Mesothelial cell of epicardium (in vitro differentiated cells): ENCODE measurements at places on chromosomes 7 and 10. TPM values are rescaled to one million over a fixed set of nuclear protein-coding genes. Genes with fewer than 3 reads are reported as not detected.
A peak's percentile ranks its signal among the peaks of the same experiment; 100 is the strongest.

CADPS2 gene
- 1.9 to 2.7 TPM (median 2.3 TPM) in 3 replicates for total RNA-seq

DNA sequence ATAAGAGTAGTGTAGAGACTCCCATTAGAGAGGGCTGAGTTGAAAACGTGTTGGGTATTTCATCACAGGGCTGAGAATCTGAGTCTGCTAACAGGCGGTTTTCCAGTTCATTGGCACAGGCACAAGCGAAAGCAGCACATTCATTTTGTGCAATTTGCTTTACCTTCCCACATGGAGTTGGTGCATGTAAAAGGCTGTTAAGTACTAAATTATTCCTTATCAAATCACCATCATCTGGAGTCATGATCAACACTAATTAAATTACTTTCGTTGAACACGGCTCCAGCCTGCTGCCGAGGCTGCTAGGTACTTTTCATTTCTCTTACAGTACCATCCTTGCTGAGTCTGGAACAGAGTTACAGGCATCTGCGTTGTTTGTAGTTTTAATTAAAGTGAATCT is 43.8 kb downstream of the ETV1 start:
- no peak for DNase-seq

DNA sequence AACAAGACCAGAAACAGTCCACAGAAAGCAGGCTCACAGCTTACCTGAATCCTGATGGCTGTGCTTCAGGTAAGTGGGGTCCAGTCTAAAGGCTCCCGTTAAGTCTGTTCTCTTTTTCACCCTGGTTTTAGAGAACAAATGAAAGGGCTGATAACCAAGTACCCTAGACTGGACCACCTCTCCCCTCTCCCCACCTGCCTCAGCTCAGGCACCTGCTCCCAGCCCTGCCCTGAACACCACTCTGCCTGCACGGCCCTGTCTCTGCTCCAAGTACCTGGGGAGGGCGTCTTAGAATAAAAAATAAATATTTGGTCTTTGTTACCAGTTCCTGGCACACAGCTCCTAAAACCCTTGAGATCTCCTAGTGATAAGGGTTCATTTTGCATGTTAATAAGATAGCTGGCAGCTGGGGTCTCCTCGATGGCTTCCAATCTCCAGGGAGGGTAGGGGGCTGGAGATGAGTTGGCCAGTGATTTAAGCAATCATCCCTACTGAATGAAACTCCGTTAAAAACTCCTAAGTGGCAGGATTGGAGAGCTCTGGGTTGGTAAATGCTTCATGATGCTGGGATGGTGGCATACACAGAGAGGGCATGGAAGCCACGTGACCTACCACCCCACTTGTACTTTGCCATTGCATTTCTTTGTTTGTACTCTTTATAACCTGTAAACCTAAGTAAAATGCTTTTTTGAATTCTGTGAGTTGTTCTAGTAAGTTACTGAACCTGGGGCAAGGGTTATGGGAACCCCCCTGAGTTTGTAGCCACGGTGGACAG is 29.8 kb upstream of the FIGNL1 start:
- DNase-seq, result no peak

CLDN15 gene
- total RNA-seq, result 17.1 to 19.5 TPM (median 18.1 TPM) in 3 replicates

DNA sequence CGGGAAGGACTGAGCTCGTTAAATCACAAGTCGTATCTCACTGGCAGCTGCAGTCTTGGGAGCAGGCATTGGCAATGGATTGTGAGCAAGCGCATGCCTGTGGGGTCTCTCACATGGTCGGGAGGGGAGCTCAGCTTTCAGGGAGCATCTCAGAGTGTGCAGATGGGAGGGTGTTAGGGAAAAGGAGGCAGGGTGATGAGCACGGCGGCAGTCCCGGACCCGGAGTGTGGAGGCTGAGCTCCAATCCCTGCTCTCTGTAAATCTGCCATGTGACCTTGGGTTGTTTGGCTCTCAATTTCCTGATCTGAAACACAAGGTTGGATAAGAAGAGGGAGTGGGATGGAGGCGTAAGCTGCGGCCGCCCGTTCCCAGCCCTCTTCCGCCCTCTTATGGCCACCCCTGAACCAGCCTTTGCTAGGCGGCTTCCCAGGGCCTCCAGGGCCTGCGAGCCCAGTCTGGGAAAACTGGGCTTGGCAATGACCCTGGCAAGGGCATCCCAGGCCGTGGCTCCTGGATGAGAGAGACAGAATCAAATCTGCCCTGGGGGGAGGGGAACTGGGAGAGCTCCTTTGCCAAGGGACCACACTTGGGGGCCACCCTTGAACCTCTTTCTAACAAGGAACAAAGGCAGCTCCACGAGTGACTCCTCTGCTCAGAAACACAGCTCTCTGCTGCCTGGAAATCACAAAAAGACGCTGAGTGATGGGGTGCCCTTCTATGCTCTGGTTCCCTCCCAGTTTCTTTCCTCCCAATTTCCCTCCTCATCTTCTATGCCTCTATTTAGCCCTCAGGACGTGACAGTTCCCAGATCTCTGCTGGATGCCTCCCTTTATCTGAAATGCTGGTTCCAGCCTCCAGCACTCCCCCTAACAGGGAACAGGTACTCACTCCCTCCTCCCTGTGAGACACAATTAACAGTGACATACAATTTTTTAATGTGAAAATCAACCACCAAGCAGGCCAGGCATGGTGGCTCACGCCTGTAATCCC is 41.7 kb upstream of the LOXL4 start:
- DNase-seq, result peak; percentile 78

GRCh38 chr10:12077580-12078180 is 8.9 kb downstream of the DHTKD1 start:
- no peak for DNase-seq

- DNase-seq, result no peak
Observed at GRCh38 chr7:77281780-77282478, 82.3 kb upstream of the FGL2 start.

UPK3BL1 gene
- 18.3 to 26.8 TPM (median 26.6 TPM) in 3 replicates for total RNA-seq

DNA sequence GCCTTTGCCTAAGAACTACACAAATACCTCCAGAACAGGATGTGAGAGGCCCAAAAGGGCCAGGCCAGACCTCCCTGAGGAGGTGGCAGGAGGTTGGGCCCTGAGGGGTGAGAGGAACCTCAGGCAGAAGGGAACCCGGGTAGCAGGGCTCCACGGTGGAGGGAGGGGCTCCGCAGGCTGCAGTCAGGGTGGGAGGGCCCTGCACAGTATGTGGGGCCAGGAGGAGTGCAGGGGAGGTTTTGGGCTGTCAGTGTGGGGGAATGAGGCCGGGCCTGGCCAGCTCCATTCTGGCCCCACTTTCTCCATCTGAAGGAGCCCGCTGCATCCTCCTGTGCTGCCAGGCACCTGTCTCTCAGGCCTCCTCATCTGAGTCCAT is 25.9 kb downstream of the DNAJB12 start:
- DNase-seq, result no peak

DNA sequence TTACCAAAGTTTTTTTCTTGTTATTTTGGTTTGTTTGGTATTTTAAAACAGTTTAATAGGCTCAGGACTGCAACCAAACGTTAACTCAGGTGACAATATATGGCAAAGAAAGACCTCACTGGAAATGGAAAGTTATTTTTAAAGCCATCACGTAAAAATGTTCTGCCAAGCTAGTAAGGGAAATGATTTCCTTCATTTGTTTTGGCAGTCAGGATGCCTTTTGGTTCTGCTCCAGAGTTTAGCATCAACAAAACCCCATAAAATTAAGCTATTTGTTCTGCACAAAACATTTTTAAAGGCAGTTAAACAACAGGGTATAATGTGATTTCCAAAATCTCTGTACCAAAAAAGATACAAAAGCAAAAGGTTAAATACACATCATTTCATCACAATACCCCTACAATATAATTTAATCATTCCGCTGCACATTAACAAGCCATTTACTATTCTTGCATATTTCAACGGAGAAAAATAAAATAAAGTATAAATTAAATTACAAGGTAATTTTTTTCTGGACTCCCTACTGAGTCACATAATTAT is 172.4 kb downstream of the SEMA3E start:
- DNase-seq, result no peak

DNA sequence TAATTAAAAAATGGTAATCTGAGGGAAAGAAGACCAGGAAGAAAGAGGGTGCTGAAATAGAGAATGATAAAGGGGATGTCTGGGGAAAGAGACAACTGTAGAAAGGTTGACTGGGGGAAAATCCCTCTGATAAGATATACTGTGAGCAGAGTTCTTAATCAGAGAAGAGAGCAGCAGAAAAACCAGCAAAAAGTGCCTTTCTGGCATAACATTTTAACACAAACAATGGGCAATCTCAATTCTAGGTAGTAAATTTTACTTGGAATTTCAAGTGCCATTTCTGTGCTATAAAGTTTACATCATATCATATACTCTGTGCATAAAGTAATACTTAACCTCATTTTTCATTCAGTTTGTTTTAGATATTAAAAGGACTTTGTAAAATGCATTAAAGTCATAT is 251.9 kb upstream of the HGF start:
- no peak for DNase-seq

ZNF511 gene
- total RNA-seq, result 38.6 to 44.9 TPM (median 39.5 TPM) in 3 replicates

GRCh38 chr10:127216786-127217185 is 20.4 kb upstream of the INSYN2A start:
- DNase-seq, result no peak

- DNase-seq, result no peak
Observed at GRCh38 chr10:133100706-133101415, 13.1 kb downstream of the ADGRA1 start.

GRCh38 chr10:115660391-115660790 is 567.2 kb downstream of the ATRNL1 start:
- no peak for DNase-seq

- no peak for DNase-seq
Observed at GRCh38 chr7:2474813-2475677, 1.2 kb downstream of the GRIFIN start.

GRCh38 chr7:13989126-13989948 is at the start of gene ETV1:
ETV1 (minus strand) TSS chr7:13989666; CDS start chr7:13989052, 614 bp downstream.
- peak; percentile 49 for DNase-seq

IFIT2 gene
- 2.3 to 3.6 TPM (median 2.9 TPM) in 3 replicates for total RNA-seq

MRLN gene
- not detected in 3 replicates for total RNA-seq

PLEKHS1 gene
- not detected in 3 replicates for total RNA-seq

GRCh38 chr7:80533287-80533686 is 21.4 kb upstream of the GNAT3 start:
- DNase-seq, result no peak

DNA sequence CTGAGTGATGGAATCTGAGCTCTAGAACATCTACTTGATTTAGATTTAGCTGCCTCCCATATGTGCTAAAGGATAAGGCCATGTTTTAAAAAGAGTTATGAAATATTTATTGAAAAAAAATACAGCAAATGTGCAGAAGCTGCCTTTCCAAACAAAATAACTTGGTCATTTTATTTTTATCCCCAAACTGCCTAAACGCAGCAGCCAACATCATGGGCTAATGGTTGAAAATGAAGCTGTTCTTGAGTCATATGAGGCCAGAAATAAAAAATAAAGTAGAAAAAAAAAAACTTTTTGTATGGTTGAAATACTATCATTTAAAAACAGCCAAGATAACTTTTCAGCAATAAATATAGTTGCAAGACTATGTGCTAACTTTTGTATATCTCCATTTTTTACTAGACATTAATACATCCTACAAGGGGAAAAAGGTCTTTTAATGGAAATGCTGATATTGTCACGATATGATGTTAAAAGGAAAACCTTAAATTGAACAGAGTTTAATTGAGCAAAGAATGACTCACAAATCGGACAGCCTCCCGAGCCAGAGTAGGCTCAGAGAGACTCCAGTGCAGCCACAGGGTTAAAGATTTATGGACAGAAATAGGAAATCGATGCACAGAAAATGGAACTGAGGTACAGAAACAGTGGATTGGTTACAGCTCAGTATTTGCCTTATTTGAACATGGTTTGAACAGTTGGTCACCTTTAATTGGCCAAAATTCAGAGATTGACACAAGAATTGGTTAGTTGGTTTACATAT is 305.8 kb downstream of the MDFIC start:
- no peak for DNase-seq

OR6V1 gene
- not detected in 3 replicates for total RNA-seq

INHBA gene
- total RNA-seq, result 47.6 to 51.4 TPM (median 50.6 TPM) in 3 replicates

- no peak for DNase-seq
Observed at GRCh38 chr7:73769481-73770001, 529 bp downstream of the CLDN3 start.

FRAT1 gene
- total RNA-seq, result 2.4 to 2.9 TPM (median 2.4 TPM) in 3 replicates

DNA sequence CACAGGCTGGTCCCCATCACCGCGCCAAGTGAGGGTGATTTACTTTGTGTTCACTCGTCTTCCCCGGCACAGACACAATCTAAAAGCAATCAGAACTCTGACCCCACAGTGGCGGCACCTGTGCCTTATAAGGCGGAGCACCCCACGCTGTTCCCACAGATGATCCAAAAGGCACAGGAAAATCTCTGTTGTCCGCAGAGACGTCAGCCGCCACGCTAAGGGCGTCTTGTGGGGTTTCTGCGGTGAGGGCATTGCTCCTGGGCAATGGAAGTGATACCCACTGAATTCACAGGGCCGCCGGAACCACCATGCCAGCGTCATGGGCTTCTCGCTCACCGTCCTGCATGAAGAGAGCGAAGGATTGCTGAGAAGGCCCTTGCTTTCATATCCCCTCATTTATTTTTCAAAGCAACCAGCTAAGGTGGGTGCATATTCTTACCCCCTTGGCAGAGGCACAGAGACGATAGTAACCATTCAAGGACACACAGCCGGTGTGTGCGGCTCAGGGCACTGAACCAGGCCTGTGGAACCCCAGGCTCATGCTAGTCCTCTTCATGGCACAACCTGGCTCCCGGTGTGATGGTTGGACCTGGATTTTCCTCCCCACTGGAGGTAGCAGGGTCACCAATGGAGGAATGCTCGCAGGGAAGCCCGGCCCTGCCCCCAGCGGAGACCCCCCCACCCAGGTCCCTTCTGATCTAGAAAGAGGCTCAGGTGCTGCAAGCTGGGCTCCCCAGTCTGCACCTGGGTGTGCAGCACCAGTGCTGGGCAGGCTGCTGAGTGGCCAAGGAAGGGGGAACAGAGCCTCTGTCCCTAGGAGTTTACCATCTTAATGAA is 279.0 kb downstream of the TCERG1L start:
- DNase-seq, result no peak

DNA sequence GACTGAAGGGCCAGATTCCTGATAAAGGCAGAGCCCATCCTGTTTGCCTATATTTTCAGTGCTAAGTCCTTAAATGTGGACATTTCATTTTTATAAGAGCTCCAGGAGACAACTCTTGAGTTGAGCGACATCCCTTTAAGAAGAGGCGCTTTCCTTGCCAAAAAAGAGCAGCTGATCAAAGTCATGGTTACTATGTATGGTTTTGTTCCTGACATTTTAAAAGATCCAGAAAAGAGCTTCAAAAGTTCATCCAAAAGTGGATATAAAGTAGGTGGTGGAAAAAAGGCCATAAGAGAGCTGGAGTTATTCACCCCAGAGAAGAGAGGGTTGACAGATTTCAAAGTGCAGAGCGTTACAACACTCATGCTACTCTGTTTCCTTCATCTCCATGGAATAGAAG is 36.7 kb downstream of the RHOBTB1 start:
- no peak for DNase-seq

NKX2-3 gene
- total RNA-seq, result not detected in 3 replicates

DNA sequence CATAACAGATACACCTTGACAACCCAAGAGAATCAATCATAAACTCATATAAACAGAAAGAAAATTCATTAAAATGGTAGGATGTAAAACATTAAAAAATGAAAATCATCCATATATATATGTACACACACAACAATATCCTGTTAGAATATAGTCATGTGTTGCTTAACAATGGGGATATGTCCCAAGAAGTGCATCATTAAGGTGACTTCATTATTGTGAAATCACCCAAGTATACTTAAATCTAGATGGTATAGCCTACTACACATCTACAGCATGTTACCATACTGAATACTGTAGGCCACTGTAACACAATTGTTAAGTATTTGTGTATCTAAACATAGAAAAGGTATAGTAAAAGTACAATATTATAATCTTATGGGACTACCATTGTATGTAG is 115.8 kb upstream of the TMEM168 start:
- no peak for DNase-seq
